Activated T-cell treated with anti-CD3 and anti-CD28 coated beads for 48 hours (primary cell): ENCODE measurements at places on chromosomes 2 and 18.

DNA sequence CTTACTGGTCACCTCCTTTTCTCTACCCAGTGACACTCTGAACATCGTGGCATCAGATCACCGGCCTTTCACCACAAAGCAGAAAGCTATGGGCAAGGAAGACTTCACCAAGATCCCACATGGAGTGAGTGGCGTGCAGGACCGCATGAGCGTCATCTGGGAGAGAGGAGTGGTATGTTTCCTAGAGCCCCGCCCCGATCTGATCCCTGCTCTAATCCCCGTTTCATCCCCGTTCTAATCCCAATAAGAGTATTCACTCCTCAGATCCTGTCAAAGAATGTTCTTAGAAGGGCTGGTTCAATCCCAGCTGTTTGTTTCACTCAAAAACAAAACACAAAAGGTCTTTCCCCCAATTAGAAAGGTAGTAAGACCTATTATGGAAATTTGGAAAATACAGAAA lies 30.4 kb upstream of the MAPRE3 start:
- DNase-seq: no peak

DNA sequence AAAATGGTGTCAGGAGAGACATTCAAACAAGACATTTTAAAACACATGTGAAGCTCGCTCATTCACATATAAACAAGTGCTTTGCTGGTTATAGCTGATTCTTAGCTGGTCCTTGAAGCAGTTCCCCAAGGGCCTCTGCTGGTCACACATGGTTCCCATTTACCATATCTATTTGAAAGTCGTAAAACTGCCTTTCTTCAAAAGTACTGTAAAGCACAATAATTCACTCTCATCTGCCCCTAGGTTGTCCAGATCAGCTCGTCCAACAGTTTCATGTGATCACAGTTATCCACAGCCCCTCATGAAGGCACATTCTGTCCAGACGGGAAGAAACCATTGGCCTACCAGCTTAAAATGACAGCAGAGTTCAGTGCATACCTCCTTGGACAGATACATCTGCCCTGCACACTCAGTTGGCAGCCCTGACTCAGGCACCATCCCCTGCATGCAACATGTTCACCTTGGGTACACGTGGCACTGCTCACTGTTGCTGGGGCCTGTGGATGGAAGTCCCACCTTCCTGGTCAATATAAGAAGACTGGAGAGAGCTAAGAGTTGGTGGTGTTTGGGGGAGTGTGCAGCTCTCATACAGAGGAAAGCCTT lies 108.0 kb upstream of the HAAO start:
- DNase-seq: no peak

GRCh38 chr18:36374262-36374661 lies 76.7 kb downstream of the FHOD3 start:
- DNase-seq: no peak

DNA sequence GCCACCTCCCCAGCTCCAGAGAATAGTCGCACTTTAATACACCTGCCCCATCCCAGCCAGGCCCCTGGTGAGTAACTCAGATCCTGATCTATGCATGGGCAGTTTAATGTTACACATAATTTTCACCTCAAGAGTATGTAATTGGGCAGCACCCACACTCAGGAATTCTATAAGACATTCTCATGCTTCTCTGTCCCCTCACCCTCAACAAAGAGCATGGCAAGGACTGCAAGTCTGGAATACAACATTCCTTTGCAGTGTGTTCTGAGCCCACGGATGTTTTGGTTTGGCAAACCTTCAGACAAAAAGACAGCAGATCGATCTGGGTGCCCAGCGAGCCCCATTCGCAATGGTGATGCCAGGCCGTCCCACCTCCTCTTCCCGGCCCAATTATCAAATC lies 4.9 kb upstream of the SLC14A1 start:
- DNase-seq: no peak

- DNase-seq: peak; percentile 36
Observed at GRCh38 chr2:100262555-100263320, 59.6 kb downstream of the LONRF2 start.

DNA sequence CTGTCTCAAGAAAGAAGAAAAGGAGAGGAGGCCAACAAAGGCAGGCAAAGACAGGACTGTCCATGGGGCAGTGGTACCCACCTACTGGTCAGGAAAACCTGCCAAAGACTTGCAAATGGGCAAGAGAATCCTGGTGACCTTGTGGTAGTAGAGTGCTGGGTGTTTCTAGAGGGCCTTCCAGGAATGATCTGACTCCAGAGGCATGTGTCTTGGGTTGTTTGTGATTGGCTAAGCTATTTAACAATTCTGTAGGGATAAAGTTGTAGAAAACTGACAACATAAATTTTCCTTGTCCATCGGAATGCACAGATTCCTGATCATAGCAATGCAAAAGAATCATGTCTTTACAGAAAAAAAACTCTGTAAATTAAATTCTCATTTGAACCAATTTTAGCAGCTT lies 68.5 kb upstream of the ZNF532 start:
- no peak for DNase-seq

GRCh38 chr2:72929010-72929409 lies 11.7 kb downstream of the EMX1 start:
- DNase-seq: no peak

DNA sequence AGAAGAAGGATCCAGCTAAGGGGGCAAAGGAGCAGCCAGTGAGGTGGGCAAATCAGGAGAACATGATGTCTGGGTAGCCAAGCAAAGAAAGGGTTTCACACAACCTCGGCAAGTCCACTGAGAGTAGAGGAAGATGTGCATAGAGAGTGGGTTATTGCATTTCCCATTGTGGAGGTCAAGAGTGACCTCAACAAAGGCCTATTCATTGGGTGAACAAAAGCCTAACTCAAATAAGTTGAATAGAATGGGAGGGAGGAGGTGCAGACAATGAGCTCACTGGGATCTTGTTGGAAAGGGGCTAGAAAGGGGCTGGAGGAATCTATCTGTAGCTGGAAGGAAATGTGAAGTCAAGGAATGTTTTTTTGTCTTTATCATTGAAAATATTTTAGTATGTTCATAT lies 14.0 kb upstream of the PDCL3 start:
- DNase-seq: no peak

- DNase-seq: no peak
Observed at GRCh38 chr2:152049541-152049940, 49.3 kb downstream of the CACNB4 start.

DNA sequence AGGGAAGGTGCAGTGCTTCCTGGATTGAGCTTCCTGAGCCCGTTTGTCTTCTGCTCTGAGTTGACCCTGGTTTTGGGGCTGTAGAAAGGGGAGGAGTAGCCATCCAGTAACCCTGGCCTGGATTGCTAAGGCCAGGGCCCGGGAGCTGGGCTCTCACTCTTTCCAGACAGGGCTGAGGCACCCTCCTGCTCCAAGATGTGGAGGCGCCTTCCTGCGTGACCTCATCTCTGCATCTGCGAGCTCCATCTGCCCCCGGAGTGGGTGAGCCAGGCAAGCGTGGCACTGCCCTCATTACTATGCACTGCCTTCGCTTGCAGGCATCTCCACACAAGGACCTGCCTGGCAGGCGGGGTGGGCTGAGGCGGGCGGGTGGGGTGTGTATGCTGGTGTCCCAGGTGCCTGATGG lies 58.0 kb downstream of the RAB31 start:
- no peak for DNase-seq

DNA sequence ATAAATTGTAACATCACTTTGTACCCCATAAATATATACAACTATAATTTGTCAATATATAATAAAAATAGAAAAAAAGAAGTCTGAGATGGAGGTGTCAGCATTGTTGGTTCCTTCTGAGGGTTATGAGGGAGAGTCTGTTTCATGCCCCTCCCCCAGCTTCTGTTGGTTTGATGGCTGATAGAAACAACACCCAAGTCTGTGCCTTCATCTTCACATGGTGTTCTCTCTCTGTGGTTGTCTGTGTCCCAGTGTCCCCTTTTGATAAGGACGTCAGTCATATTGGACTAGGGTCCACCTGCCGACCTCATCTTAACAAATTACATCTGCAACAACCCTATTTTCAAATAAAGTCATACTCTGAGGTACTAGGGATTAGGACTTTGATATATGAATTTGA lies 20.3 kb upstream of the EHBP1 start:
- DNase-seq: no peak

- DNase-seq: no peak
Observed at GRCh38 chr2:153871231-153872221, at the start of gene GALNT13. Gene GALNT13, plus strand, starts transcription at chr2:153871922.

DNA sequence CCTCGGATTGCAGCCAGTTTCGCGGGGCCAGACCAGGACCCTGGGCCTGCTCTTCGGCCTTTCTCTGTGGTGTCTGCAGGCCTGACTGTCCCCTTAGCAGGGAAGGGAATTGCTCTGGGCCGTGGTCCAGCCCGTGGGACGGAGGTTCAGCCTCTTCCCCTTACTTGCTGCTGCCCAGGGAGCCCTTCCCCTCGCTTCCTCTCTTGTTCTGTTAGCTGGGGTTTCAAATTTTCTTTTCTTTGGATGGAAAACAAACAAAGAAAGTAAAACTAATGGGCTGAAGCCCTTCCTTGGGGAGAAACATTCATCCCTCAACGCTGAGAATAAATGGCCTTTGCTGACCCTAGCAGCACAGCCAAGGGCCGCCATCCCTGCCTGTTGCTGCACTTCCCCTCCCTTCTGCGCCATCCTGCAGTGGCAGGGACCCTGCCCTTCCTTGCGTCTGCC lies 52.4 kb downstream of the ASAP2 start:
- no peak for DNase-seq

DNA sequence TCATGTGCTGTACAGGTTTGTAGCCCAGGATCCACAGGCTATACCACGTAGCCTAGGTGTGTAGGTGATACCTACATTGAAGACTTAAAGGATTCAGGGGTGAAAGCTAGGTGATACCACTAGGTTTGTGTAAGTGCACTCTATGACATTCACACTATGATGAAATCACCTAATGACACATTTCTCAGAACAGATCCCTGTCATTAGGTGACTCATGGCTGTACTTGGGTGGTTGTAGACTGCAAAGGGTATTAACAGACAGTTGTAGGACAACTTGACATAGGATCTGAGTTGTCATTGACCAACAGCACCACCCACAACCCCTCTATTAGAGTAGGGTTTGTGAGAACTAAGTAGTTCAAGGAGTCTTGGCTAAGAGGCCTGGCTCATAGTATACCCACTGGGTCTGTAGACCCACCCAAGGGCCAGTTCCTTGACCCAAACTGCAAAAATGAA lies 27.7 kb upstream of the SMCHD1 start:
- DNase-seq: no peak

DNA sequence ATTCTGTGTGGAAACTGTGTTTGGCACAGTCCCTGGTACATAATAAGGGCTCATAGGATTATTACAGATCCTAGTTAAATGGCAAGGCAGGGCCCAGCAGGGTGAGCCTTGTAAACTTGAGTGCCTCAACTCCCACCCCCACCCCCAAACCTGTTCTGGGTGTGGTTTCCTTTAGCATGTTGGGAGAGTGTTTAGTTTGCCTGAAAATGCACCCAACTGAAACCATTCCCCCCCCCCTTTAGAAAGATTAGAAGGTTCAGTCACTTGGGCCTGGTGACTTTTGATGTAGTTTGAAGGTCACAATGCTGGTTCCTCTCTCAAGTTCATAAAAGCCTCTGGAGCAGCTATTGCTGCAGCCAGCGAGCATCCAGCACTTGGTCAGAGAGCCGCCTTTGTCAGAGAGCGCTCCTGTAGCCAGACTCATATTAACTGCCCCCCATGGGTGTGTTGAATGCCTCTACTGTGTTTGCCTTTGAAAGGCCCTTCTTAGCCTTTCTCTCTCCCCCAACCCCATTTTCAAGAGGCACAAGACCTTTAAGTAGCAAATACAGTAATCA lies 113.7 kb downstream of the SPTBN1 start:
- no peak for DNase-seq

- DNase-seq: no peak
Observed at GRCh38 chr2:10343191-10343590, 40.5 kb downstream of the HPCAL1 start.

GRCh38 chr2:230412371-230412711 lies 3.7 kb upstream of the SP100 start:
- no peak for DNase-seq

DNA sequence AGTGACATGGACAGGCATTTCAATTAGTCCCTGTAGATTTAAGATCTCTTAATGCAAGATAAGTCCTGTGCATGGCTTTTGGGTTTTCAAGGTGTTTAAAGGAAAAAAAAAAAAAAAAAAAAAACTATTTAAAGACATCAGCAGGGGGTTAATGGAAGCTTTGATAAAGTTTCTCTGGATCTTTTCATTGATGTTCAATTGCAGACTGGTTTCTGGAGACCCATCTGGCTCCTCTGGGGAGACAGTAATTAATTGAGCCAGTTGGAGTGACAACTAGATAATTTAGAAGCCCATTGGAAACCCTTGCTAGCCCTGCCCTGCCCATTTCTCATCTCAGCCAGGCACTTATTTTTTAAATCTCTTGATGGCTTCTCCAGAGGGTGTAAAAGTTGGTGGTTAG lies 98.7 kb downstream of the EPHA4 start:
- no peak for DNase-seq

GRCh38 chr2:1788478-1788959 lies 44.2 kb upstream of the PXDN start:
- no peak for DNase-seq

DNA sequence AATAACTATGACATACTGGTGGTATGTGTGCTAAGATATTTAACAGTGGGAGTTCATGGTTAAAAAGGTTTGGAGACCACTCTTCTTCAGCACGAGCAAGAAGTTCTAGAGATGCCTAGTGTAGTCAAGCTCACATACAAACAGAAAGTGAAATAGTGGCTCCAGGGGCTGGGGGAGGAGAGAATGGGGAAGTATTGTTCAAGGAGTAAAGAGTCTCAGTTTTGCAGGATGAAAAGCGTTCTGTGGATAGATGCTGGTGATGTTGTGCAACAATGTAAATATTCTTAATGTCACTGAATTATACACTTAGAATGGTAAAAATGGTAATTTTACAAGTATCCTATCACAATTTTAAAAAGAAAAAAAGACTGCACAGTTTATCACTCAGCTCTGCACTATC lies 29.0 kb upstream of the EPAS1 start:
- DNase-seq: no peak

DNA sequence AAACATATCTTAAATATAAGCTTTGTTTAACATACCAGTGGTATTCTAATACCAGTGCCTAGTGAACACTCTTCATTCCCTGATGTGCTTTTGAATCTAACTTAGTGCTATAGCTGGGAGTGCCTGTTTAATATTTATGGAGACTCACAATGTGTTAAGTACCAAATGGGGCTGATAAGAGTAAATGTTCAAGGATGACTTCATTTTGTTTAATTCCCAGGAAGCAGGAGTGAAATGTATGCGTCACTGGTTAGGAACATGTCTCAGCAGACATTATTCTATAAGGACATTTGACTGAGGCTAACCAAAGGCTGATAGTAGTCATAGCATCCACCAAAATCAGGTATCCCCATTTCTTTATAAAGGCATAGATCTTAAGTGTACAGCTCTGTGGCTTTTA lies 31.7 kb upstream of the LINC00305 start:
- DNase-seq: no peak

- DNase-seq: no peak
Observed at GRCh38 chr2:160207804-160208654, 8.0 kb upstream of the ITGB6 start.

GRCh38 chr18:23307567-23308295 lies 145.4 kb upstream of the RIOK3 start:
- DNase-seq: no peak

- no peak for DNase-seq
Observed at GRCh38 chr18:51009072-51009471, 20.9 kb upstream of the SMAD4 start.
